Right hindlimb (tissue), 1 donor: ENCODE measurements at places on chromosomes 11 and 22.
A peak's percentile ranks its signal among the peaks of the same experiment; 100 is the strongest.

GRCh38 chr22:37896939-37897338 is 9.2 kb upstream of the MICALL1 start:
- no peak for DNase-seq

GRCh38 chr11:59008947-59009346 is 69.7 kb downstream of the GLYATL1 start:
- DNase-seq, result no peak

GRCh38 chr11:95821640-95822039 is 31.3 kb downstream of the CEP57 start:
- no peak for DNase-seq

- DNase-seq, result no peak
Observed at GRCh38 chr22:46810856-46811786, 48.7 kb downstream of the TBC1D22A start.

DNA sequence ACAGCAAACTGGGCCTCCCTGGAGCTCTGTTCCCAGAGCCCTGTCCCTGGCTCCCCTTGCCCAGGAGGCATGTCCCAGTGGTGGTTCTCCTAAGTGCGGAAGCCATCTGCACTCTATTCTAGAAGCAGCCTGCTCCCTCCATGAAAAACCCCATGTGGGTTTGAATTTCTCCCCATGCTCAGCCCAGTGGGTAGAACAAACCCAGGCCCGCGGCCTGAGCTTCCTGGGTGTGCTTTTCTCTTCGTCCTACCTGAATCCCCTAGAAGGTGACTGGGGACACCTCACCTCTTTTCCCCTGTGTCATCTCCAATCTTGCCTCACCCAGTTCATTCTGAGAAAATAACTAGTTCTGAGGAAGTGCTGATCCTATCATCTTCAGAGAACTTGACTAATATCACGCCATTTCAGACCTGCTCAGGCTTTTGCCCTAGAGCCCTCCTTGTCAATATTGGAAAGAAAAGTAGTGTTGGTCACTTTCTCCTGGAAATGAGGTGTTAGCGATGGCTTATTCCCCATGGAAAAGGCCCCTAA is 15.9 kb downstream of the IL10RA start:
- DNase-seq, result no peak

- DNase-seq, result no peak
Observed at GRCh38 chr11:59429924-59430516, 3.8 kb upstream of the OR5A2 start.

DNA sequence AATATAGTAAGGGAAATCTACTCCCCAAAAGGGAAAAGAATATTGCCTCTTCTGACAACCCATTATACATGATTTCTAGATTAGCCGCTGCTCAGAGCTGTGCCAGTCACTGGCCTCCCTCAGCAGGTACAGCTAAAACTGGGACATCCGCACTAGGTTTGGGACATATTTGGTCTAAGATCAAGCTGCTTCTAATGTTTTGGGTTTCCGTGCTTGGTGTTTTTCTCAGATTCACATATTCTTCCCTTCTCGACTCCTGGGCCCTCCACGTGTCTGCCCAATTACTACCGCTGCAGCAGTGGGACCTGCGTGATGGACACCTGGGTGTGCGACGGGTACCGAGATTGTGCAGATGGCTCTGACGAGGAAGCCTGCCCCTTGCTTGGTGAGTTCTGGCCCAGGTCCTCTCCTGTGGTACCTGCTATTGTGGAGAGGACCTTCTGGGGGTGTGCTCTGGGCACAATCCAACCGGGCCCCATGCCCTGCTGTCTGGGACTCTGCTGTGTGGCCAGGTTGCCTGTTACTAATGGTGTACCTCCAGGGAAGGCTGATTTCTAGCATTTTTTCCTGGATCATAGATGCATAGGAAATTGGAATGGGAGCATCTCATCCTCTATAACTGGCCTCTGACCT is 138.1 kb upstream of the SORL1-AS1 start:
- DNase-seq, result no peak

DNA sequence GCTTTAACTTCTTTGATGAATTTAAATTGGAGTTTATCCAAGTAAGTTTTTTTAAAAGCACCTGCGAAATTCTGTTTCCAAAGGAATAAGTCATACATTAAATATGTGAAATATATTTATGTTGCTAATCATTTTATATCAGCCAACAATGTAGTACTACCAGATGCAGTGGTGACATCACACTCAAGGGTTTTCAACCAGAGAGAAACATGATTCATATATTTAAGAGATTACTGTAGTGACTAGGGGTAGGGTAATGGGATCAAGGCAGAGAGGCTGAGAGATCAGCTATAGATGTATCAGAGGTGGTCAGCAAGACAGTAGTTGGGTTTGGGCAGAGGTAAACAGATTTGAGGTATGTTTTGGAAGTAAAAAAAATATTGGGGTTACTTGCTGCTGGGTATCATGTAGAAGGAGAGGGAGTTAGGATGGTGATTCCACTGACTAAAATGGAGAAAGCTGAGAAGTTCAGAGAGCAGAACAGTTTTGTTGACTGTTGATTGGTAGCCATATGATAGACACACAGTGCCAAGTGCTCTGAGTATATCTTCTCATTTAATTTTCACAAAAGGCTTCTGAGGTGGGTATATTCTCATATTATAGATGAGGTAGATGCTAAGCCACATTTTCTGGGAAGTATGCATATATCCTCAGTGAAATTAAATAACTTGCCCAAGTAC is 39.4 kb downstream of the CEP57 start:
- no peak for DNase-seq

- peak; percentile 22 for DNase-seq
Observed at GRCh38 chr11:1223346-1224110, 662 bp downstream of the MUC5B start.

DNA sequence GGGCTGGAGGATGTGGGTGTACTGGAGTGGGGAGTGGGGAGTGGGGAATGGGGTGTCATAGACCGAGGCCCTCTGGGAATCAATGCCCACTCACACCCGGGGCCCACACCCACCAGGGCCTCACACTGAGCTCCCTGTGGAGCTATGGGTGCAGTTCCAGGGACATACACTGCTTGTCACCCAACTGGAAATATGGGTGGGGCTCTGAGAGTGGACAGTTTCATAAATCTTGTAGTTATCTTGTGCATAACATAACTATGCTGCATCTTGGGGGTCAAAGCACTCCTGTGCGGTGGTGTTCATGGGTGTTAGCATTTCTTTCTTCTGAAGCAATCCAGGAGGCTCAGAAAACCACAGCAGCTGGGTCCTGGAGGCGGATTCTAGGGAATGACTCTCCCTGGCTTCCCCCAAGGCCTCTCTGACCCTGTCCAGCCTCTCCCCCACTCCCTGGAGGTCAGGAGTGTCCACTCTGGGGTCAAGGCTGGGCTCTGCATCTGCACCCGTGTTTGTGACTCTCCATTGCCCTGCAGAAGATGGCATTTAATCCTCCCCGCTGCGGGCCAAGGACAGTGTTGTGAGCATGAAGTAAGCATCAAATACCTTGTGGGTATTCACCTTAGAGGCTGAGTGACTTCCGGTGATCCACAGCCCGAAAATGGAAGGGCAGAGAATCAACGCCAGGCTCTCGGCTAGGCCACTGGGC is 172.5 kb downstream of the CTTN start:
- DNase-seq, result no peak

- DNase-seq, result no peak
Observed at GRCh38 chr11:101759771-101760450, 154.9 kb upstream of the CEP126 start.

DNA sequence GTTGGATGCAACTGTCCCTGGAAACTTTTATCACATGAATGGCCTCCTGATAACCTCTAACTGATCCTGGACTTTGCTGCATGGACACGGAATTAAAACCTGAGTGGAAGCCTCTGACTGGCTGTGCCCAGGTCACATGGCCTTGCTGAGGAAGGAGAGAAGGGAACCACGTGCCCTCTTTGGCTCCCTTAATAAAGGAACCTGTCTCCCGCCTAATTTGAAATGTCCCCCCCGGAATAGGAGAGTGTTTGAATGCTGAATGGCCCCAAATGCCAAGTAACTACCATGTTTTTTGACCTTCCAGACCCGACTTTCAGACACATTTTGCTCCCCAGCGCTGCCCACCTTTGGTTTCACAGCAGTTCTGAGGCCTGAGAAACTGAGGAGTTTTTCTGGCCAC is 76.9 kb downstream of the ADAMTS15 start:
- DNase-seq, result no peak

DNA sequence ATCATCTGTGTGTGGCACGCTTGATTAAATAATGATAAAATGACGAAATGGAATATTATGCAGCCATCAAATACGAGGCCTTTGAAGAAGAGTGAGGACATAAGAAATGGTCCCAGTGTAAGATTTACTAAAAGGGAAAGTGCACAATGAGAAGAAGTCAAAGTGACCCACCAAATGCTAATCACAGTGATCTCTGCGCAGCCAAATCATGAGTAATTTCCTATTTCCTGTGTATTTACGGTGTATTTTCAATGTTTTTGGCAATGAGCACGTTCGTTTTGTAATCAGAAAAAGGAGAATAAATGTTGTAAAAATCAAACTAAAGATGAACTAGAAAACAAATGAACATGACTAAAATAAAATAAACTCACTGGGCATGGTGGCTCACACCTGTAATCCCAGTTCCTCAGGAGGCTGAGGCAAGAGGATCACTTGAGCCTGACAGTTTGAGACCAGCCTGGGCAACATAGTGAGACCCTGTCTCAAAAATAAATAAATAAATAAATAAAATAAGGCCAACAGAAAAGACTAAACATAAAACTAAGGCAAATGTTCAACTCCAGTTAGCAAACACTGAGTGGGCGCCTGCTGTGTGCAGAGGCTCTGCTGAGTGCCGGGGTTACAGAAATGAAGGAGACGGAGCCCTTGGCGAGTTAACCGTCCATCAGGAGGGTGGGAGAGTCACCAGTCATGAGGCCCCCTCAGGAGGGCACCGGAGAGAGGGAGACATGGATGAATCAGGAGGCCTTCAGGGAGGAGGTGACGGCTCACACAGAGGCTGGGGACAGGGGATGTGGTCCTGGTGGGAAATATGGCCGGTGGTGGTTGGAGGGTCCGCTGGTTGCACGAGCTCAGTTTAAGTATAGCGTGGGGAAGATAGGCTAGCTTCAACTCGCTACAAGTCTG is 26.0 kb upstream of the CBX7 start:
- no peak for DNase-seq

DNA sequence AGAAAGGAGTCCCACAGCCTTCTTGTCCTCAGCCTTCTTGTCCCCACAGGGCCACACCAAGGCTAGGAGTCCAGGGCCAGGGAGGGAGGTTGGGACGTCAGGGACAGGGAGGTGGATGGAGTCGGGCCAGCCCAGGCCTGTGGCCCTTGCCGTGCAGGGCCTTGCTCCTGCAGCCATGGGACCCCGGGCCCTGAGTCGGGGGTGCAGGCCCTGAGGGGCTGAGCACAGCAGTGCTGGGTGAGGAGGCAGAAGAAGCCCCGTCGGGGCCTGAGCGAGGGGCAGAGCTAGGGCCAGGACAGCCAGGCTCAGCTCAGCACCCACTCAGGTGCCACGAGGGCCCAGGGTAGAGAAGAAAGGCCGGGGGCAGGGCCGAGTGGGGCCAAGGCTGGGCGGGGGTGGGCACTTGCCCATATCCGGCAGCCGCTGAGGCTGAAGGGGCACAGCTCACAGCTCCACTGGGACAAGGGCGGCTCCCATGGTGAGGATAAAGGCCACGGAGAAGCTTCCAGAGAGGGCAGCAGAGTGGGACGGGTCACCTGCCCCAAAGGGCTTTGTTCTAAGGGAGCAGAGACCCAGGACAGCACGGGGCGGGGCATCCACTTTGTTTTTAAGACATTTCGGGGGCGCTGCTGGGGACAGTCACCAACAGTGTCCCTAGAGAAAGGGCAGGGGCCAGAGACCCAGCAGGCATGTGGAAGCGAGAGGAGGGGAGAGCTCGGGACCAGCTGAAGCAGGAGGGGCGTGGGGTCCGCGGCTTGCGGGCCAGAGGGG is 3.6 kb downstream of the MLC1 start:
- DNase-seq, result no peak

- no peak for DNase-seq
Observed at GRCh38 chr22:31151872-31152271, 8.1 kb upstream of the RNF185 start.

- peak; percentile 51 for DNase-seq
Observed at GRCh38 chr11:61489833-61490721, 18.5 kb upstream of the LRRC10B start.

DNA sequence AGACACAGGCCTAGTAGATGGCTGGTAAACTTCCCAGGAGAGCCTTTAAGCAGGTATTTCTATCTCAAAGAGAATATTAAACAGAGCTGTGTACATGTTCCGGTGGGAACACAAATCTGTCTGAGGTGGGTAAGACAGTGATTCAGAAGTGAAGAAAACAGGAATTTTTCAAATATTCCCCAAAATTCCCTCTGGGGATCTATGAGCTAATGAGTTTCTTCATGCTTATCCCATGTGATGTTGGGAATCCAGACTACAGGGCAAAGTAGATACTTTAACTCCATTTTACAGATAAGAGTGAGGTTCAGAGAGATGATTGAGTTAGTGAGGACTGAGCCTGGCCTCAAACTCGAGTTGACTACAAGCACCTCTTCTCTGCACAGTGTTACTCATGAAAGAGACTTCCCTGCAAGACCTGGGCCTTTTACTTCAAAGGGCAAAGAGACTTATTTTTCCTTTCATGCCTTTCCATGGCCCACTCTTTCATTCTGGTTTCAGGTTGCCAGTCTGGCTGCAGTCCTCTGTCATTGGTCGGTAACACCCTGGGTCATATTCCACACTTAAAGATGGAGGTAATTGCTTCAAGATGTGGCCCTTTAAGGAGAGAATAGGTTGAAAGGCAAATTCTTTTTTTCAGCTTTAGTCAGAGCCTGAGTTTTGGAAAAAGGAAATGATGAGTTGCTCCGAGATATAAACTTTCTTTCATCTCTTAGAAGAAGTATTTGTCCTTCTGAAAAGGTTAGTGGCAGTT is 70.1 kb downstream of the CYB5R2 start:
- DNase-seq, result no peak

GRCh38 chr11:131886201-131886600 is 515.8 kb downstream of the NTM start:
- no peak for DNase-seq

GRCh38 chr11:86934926-86935579 is 20.1 kb downstream of the FZD4 start:
- DNase-seq, result no peak

DNA sequence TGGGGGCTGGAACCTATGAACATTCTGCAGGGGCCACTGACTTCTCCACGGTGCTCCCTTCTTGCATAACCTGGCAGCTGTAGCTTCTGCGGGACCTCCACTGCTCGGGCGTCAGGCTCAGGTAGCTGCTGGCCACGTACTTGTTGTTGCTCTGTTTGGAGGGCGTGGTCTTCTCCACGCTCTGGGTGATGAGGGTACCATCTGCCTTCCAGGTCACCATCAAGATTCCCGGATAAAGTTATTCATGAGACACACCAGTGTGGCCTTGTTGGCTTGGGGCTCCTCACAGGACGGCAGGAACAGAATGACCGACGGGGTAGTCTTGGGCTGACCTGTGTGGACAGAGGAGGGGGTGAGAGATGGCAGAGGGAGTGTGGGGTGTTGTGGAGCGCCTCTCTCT is 6.5 kb upstream of the DRICH1 start:
- DNase-seq, result no peak
